Hematopoietic multipotent progenitor cell treated with erythropoietin and hydrocortisone succinate and interleukin-3 and kit ligand, for 8 days (in vitro differentiated cells): ENCODE measurements at places on chromosomes 12 and 14.

- no peak for DNase-seq
Measured at GRCh38 chr14:71117839-71118743, 210.8 kb downstream of the PCNX1 start.

GRCh38 chr12:95877622-95878021 is 18.9 kb downstream of the SNRPF start:
- no peak for DNase-seq

GRCh38 chr12:128682548-128683275 is 141.0 kb downstream of the SLC15A4 start:
- no peak for DNase-seq

- DNase-seq, result no peak
Measured at GRCh38 chr14:73252491-73253322, 15.4 kb downstream of the PAPLN start.

DNA sequence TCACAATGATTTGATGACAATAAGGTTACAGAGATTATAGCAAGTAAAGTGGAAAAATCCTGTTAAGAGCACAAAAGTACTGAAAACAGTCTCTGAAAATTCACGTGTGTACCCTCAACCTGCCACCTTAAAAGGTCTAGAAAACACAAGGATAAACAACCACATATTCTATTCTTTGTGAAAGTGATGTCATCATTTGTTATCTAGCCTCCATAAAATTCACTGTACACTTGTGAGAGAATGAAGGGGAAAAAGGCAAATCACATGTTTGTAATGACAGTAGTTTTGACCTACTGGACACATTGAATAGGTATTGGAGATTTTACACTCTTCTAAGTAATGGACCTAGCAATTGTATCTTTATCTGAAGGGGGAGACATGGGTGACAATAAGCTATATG is 4.0 kb downstream of the PTGDR start:
- DNase-seq, result no peak

DNA sequence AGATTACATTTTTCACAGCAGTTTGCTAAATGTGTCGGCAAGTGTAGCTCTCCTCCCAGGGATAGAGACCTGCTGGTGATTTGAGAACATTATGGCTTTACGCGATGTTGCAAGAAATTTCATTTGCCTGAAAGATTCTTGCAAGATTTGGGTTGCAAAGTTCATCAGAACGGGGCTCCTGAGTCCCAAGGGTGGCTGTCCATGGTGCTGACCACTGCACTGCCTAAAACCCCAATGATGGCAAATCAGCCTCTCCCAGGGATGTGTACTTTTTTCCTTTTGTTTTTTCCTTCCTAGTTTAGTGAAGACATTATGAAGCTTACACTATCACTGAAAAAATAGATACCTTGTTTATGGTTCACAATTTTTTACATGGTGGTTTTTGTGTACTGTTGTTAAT is 85.4 kb downstream of the WSCD2 start:
- peak; percentile 31 for DNase-seq

- no peak for DNase-seq
Measured at GRCh38 chr14:42323426-42323825, 716.8 kb downstream of the LRFN5 start.

- DNase-seq, result peak; percentile 1
Measured at GRCh38 chr14:25396128-25396527, 346.2 kb upstream of the STXBP6 start.

- no peak for DNase-seq
Measured at GRCh38 chr14:94196057-94196456, 21.9 kb downstream of the PPP4R4 start.

- DNase-seq, result no peak
Measured at GRCh38 chr12:105167346-105167745, 59.8 kb downstream of the WASHC4 start.

GRCh38 chr12:105580821-105581352 is 250.4 kb downstream of the C12orf75 start:
- DNase-seq, result no peak

GRCh38 chr12:6795088-6795487 is 5.8 kb downstream of the CD4 start:
- no peak for DNase-seq

GRCh38 chr12:65656891-65657351 is 167.4 kb upstream of the HMGA2 start:
- DNase-seq, result peak; percentile 38

- DNase-seq, result no peak
Measured at GRCh38 chr14:105410642-105411016, 9.0 kb upstream of the MTA1 start.

GRCh38 chr14:77086951-77087350 is 11.1 kb upstream of the CIPC start:
- DNase-seq, result no peak

DNA sequence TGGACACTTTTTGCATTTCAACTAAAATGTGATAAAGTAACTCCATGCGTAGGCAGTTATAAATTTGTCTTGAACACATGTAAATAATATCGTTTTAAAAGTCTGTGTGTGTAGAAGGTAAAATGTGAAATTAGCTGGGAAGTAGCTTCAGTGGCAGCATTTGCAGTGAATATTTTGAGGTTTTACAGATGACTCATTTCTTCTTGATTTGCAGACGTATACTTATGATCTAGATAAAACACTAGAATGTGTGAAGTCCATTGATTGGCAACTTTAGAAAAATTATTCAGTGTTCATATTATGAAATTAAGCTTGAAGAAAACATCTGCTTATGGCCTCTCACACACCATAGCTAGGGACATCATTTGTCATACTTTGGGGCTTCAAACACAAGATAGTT is 788.6 kb upstream of the NOVA1 start:
- no peak for DNase-seq

DNA sequence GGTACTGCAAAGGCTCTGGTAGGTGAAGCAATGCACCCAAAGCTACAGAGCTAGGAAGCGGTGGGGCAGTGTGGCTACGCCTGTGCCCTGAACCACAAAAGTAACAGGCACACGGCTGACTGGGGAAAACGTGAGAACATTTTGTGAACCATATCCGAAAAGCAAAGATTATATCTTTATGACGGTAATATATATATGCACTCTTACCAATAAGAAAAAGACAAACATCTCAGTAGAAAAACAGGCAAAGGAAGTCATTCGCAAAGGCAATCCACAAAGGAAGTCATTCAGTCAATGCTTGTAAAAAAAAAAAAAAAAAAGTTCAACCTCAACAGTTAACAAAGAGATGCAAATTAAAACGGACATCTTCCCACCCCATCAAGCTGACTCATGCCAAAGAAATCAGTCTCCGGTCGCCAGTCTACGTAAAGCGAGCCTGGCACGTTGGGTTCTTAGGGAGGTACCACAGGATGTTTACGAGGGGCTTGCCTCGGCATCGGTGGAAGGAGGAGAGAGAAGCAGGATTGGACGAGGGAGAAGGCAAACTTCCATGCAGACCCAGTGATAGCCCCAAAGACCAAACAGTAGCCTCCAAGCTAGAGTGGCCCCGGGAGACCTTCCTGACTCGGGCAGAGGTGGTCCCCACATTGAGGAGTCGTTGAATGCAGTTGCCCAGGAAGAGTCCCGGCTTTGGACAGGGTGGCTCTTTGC is 39.4 kb upstream of the PPP2R5C start:
- peak; percentile 39 for DNase-seq

DNA sequence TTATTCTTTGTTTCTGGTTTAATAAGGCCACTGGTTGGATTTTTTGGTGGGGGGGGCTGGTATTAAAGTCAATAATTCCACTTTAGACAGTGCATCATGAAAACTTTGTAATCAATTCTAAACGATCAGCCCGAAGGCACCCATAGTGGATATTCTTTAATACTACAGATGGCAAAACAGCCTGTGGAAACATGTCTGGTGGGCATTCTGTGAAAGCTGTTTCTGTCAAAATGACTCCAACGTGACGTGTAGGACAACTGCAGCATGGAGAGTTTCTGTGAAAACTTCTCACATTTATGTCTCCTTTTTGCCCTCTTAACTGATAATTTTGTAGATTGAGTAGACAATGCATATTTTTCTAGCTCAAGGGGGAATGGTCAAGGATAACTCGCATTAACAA is 185.8 kb upstream of the FLRT2 start:
- no peak for DNase-seq

DNA sequence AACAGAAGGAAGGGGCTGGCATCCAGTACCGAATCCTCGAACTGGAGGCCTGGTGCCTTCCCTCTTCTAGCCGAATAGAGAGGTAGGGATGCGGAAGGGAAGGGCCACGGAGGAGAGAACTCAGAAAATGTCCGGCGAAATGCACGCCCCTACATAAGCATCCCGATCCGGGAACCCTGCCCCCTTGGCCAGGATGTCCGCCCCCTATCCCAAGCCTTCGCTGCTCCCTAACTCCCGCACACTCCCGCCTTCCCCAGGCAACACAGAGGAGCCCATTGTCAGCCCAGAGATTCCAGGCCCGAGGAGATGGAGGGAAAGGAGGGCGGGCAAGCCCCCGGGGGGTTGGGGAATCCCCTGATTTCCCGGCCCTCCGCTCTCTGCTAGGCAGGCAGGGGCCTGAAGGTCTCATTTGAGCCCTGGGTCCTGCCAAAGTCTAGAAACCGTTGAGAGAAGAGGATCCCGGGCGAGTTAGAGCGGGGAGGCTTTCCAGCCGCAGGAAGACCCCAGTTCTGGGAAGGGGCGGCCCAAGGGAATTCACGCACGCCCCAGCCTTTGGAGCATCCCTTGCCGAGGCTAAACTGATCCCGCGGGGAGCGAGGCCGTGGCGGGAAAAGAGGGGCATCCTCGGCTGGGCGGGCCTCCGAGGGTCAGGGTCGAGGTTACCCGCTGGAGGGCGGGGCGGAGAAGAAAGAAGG is 569 bp upstream of the ARHGEF40 start:
- DNase-seq, result no peak

DNA sequence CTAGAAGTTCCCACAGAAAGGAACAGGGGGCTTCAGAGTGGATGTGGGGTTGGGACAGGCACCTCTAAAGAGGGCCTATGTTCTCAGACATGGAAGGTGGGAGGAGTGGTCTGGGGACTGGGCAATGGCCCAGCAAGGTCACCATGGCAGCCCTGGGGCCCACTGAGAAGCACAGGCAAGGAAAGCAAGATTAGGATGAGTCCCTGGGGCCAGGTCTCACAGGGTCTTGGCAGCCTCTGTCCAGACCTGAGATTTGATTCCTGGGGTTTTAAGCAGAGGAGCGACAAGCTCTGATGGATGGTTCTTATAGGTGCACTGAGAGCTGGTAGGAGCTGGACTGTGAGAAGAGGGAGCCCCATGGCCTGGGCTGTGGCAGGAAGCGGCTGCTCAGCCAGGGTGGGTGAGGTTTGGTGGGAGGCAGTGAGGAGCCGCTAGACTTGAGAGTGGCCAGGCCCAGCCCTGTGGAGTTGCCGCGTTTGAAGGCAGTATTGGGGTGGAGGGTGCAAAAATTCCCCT is 44.0 kb downstream of the DLK1 start:
- DNase-seq, result no peak

- DNase-seq, result peak; percentile 5
Measured at GRCh38 chr14:99541677-99542470, 60.7 kb downstream of the CCNK start.

- DNase-seq, result no peak
Measured at GRCh38 chr14:68695856-68696255, 97.0 kb downstream of the ZFP36L1 start.

DNA sequence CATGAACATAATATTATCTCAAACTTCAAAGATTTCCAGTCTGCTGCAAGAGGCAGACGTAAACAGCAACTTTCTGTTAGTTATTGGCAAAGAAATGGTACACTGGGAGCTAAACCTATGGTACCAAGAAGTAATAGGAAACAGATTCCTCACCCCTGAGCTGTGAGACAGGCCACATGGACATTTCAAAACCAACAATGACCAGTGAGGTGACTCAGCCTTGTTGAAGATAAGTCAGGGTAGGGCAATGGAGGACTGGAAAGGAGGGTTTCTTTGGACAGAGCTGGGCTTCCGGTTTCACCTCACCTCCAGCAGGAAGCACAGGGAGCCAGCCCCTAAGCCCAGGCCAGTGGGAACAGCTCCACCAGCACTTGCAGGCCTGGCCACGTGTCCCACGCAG is 1320.5 kb downstream of the AACS start:
- no peak for DNase-seq

GRCh38 chr12:68317047-68317667 is 15.0 kb downstream of the MDM1 start:
- peak; percentile 73 for DNase-seq
